ENCODE measurements at places on chromosomes 5 and 9. TPM values are rescaled to one million over a fixed set of nuclear protein-coding genes. Genes with fewer than 3 reads are reported as not detected.

Gene SLC6A19
- not detected for total RNA-seq

Gene RPP25L
- total RNA-seq: 31.4 TPM

Gene SLIT3
- total RNA-seq: 52.8 TPM

Gene CMBL
- 5.9 TPM for total RNA-seq

Gene DOK3
- 12.0 TPM for total RNA-seq

DNA sequence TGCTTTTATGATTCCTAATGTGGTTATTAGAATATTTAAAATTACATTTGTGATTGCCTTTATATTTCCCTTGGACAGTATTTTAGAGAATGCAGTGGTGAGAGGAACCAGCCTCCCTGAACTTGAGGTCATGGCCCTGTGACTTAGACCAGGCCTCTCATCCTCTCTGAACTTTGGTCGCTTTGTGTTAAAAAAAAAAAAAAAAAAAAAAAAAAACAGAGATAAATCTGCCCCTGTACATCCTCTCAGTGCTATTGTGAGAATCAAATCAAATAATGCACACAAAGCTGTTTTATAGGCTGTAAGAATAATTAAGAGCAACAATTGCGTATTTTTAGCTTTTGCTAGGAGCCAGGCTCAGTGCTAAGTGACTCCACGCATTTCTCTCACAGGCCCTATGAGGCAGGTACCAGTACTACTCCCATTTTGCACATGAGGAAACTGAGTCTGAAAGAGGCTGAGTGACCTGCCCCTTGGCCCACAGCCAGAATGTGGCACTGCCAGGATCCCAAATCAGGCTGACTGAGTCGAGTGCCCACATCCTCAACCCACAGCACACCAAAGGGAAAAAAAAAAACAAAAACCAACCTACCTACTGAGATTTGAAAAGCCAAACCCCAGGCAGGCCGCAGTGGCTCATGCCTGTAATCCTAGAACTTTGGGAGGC, 110.3 kb upstream of the LARP1 start:
- no peak for DNase-seq

- no peak for DNase-seq
These were observed 133.1 kb upstream of the CDH12 start for GRCh38 chr5:22986281-22986680.

DNA sequence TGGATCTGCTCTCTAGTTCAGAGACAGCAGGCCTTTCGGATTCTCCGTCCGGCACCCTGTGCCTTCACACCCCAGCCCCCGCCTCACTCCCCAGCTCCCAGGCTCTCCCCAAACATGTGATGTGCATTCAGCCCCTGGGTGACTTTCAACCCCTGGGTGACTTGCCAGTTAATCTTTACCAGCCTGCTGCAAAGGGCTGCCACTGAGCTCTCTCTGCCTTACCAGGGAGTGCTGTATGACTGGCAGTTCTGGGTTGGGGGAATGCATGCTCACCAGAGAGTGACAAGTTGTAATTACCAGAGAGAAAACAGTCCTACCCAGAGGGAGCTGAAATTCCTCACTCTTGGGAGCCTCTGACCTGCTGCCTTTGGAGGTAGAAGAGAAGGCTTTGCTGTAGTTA, 4.9 kb upstream of the ADRA1B start:
- no peak for DNase-seq

GRCh38 chr9:131737426-131737825, 2.5 kb downstream of the RAPGEF1 start:
- no peak for DNase-seq

GRCh38 chr9:34458959-34459340, 345 bp downstream of the DNAI1 start:
- DNase-seq: no peak

DNA sequence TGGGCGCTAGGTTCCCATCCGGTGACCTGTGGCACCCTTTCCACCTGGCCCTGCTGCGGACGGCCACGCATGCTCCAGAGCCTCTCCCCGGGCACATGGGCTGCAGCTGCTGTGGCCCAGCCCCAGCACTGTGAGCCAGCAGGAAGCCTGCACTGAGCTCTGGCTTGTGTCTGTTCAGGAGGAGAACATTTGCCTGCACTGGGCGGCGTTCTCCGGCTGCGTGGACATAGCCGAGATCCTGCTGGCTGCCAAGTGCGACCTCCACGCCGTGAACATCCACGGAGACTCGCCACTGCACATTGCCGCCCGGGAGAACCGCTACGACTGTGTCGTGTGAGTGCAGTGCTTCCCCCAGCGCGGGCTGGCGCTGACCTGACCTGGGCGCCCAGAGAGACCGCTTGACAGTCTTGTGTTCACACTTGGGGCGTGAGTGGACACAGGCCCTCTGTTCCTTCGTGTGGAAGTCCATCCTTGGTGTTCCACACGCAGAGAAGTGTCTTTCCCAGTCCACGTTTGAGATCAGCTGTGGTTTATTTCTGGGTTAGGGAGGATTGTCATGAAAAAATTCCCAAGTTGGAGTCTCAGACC, 66.2 kb upstream of the CACNA1B start:
- no peak for DNase-seq

DNA sequence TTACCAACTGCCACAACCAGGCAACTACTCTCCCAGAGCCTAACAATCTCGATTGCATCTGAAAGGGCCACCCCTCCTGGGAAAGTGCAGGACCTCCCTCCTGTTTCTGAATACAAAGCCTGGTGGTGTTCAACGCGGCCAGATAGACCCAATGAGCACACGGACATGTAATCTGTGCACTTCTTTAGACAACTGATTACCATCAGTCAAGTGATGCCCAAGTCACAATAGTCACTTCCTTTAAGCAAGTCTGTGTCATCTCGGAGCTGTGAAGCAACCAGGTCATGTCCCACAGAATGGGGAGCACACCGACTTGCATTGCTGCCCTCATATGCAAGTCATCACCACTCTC, 739 bp downstream of the C9orf72 start:
- no peak for DNase-seq

DNA sequence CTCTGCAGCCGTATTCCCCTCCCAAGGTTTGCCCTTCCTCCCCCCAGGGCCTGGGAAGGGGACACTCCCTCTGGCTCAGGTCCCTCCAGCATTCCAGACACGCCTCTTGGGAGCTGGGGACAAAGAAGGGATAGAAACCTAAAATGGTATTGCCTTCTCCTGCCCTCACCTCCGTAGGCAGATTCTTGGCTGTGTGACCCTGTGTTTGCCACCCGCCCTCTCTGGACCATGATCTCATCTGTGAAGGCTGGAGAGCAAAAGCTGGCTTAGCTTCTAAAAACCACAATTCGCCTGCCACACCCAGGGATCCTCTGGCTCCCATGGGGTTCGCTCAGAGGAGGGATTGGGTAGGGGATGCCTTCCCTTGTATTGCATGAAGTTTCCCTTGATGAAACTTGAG, 7.7 kb downstream of the AQP3 start:
- DNase-seq: no peak

DNA sequence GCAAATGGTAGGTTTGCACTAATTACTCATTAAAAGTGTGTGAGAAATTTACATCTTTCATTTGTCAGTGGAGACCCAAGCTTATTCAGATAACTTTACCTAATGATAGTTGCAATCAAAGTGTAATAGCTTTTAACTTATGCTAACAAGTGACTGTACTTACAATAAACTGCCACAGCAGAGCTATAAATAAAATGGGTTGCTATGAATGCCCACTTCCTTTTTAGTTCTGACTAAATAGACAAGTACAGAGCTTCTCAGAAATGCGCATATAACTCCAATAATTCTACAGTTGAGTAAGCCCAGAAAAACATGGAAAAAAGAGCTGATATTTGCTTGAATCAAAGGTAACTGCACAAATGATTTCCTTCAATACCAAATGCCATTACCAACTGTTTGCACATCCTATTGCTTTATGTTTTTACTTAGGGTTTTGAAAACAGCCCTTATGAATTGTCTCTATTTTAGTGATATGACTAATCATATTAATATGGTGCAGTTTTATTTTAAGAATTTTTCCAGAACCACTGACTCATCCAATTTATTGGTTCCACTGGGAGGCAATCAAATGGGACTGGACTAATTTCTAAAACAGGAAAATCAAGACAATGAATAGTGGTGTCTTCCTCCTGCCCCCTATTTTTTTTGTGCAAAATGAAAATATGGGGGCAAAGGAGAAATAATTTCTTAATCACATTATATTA, 84.1 kb downstream of the PPP2R2B start:
- no peak for DNase-seq

DNA sequence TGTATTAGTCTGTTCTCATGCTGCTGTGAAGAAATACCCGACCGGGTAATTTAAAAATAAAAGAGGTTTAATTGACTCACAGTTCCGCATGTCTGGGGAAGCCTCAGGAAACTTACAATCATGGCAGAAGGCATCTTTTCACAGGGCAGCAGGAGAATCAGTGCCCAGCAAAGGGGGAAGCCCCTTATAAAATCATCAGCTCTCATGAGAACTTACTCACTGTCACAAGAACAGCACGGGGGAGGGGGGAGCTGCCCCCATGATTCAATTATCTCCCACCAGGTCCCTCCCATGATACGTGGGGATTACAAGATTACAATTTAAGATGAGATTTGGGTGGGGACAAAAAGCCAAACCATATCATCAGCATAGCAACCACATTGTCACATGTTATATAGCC, 102.5 kb downstream of the GPBP1 start:
- DNase-seq: no peak

- DNase-seq: no peak
These were observed 3.7 kb upstream of the SSBP2 start for GRCh38 chr5:81754621-81755020.
